ENCODE measurements at places on chromosomes 7 and 10. TPM values are rescaled to one million over a fixed set of nuclear protein-coding genes. Genes with fewer than 3 reads are reported as not detected.

Gene GIMAP4
- total RNA-seq: 24.6 TPM

Gene CPN1
- not detected for total RNA-seq

Gene SLC26A3
- not detected for total RNA-seq

Gene LCOR
- 38.4 TPM for total RNA-seq

DNA sequence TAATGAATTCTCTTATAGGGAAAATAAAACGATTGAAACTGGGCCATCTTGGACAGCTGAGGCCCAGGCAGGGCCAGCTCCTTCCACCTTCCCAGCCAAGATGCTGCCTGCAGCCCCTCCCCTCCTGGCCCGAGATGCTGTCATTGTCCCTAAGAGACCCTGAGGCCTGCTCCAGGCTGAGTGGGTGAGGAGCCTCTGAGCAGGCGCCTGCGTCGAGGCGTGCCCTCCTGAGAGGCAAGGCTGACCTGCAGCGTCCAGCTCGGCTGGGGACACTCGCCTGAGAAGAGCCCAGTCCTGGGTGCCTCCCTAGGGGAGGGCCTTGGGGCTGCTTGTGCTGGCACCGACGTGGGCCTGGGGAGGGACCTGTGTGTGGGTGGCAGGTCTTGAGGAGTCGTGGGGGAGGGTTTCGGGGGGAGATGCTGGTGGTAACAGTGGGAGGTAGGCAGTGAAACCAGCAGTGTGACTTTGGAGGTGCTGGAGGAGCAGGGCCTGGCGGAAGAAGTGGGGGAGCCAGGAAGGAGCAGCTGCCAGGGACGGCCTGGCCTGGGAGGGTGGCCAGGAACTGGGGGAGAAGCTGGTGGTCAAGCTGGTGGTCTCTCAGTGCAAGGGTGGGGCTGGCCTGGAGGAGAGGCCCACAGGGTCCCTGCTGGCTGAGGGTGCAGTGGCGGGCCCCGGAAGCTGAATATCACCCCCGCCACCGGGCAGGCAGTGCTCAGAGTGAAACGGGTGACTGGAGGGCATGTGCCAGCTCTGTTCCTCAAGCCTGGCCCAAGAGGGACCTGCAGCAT is 7.9 kb downstream of the GPR146 start:
- peak overlapping the region; percentile 35 for H3K27ac ChIP-seq
- H3K27me3 ChIP-seq: no peaks in the 10 kb centered on the region
- H3K36me3 ChIP-seq: no peaks in the 10 kb centered on the region
- no peaks in the 10 kb centered on the region for H3K4me1 ChIP-seq
- DNase-seq: no peak

GRCh38 chr10:66924674-66925345 is 1.0 kb upstream of the LRRTM3 start:
- no peak overlapping the region for H3K27ac ChIP-seq
- DNase-seq: no peak
- no peaks in the 10 kb centered on the region for H3K36me3 ChIP-seq

- no peak for DNase-seq
- no peaks in the 10 kb centered on the region for H3K36me3 ChIP-seq
- H3K4me1 ChIP-seq: no peaks in the 10 kb centered on the region
Observed at GRCh38 chr7:83077328-83077727, 85.4 kb downstream of the PCLO start.

DNA sequence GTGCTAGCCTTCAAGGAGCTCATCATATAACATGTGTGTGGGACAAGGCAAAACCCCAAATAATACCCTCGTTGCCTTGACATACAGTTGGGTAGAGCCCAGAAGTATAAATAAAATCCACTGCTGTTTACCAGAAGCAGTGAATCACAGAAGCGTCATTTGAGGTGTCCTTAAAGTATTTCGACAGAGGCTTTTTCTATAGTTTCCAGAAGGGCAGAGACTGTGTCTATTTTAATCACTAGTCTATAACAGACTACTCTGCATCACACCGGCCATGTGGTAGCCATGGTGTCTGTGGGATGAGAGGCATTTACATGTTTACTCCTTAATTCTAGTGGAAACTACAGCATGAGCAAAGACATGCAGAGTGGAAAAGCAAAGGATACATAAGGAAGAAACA is 131.3 kb downstream of the CTTNBP2 start:
- no peak overlapping the region for H3K4me3 ChIP-seq
- no peaks in the 10 kb centered on the region for H3K4me1 ChIP-seq
- no peak for DNase-seq

DNA sequence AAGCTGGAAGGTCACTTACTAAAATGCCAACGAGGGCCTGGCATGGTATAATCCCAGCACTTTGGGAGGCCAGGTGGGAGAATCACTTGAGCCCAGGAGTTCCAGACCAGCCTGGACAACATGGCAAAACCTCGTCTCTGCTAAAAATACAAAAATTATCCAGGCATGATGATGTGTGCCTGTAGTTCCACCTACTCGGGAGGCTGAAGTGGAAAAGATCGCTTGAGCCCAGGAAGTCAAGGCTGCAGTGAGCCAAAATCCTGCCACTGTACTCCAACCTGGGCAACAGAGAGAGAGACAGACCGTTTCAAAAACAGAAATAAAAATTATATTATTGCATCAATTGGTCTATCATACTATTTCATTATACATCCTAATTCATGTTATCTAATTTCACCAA is 18.1 kb upstream of the FAM53B start:
- H3K4me3 ChIP-seq: no peak overlapping the region
- DNase-seq: no peak
- H3K36me3 ChIP-seq: no peaks in the 10 kb centered on the region
- no peaks in the 10 kb centered on the region for H3K27me3 ChIP-seq

DNA sequence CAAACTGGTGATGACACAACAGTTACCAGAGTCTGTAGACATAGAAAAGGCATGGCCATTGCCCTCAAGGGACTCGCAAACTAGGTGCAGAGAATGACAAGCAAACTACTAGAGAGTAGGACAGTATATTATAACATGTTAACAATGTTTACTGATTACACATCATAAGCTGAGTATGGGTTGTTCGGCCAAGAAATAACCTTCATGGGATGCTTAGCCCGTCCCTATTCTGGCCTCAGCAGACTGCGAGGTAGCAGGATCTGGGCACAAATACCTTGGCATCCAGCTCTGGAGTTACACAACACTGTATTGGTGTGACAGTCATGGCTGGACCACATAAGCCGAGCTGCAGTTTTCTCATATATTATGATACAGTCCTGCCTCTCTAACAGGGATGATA is 51.4 kb downstream of the ABCB4 start:
- no peak overlapping the region for H3K27ac ChIP-seq
- H3K4me3 ChIP-seq: no peak overlapping the region
- no peaks in the 10 kb centered on the region for H3K36me3 ChIP-seq

DNA sequence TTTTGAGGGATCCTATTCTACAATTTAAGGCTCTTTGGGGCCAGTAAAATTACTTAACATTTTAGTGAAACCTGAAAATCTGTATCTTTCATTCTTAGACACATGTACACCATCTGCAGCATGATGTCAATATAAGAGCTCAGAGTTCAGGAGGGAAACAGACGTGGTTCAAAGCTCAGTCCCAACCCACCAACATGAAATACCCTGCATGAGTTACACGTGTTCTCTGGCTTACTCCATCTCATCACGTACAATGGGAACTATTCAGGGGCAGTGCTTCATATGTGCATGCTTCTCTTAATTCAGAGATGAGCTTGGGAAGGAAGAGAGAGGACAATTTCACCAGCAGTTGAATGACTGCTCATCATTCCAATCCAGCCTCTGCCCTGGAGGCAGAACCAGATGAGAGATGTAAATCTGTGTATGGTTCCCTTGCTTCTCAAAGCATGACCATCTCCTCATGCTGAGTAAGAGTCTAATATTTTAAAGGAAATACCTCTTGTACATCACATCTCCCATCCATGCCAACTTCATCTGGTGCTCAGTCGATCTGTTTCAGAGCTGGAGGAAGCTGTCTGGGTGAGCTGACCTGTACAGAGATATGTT is 29.0 kb upstream of the ADAM12 start:
- H3K27me3 ChIP-seq: no peaks in the 10 kb centered on the region
- no peak for DNase-seq
- H3K4me1 ChIP-seq: no peaks in the 10 kb centered on the region
- H3K36me3 ChIP-seq: no peaks in the 10 kb centered on the region

- H3K36me3 ChIP-seq: no peaks in the 10 kb centered on the region
- H3K4me1 ChIP-seq: no peaks in the 10 kb centered on the region
- DNase-seq: no peak
- no peak overlapping the region for H3K27ac ChIP-seq
- H3K4me3 ChIP-seq: no peak overlapping the region
- no peaks in the 10 kb centered on the region for H3K27me3 ChIP-seq
Observed at GRCh38 chr7:106021151-106022067, 58.3 kb downstream of the CDHR3 start.

DNA sequence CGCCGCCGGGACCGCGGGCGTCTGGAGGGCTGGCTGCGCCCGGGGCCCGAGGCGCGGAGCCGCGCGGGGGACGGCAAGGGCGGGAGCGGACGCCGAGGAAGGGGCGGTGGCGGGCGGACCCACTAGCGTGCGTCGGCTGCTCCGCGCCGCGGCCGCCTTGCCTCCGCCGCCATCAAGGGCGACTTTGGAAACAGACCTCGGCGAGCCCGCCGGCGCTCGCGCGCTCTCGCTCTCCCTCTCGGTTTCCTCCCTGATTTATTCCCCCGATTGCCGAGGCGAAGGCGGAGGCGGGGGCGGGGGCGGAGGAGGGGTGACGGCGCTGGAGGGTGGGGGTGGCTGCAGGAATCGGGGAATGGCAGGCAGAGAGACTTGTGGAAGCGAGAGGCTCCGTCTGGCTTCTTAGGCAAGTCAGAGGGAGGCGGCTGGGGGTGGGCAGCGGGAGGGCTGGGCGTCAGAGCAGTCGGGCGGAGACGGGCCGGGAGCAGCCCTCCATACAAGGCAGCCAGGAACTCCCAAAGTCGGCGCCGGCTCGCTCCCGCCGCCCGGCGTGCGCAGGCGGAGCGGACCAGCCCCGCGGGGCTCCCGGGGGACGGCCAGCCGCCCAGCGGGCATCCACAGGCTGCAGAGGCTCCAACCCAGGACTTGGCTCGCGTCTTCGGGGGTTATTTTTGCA is at the start of gene CACNA2D1:
Gene CACNA2D1, minus strand, starts transcription at position 231 of the 673 bp plus-strand sequence.
- peak; percentile 87 for DNase-seq
- peaks cover 25% of the 10 kb centered on the region for H3K4me1 ChIP-seq
- H3K27me3 ChIP-seq: no peaks in the 10 kb centered on the region
- peak within 1 kb of the TSS; percentile 94 for H3K4me3 ChIP-seq
- H3K36me3 ChIP-seq: no peaks in the 10 kb centered on the region

- no peaks in the 10 kb centered on the region for H3K4me1 ChIP-seq
- no peaks in the 10 kb centered on the region for H3K36me3 ChIP-seq
- no peak overlapping the region for H3K4me3 ChIP-seq
- H3K27ac ChIP-seq: no peak overlapping the region
- no peaks in the 10 kb centered on the region for H3K27me3 ChIP-seq
- no peak for DNase-seq
Observed at GRCh38 chr7:148367731-148368475, 222.7 kb upstream of the C7orf33 start.

DNA sequence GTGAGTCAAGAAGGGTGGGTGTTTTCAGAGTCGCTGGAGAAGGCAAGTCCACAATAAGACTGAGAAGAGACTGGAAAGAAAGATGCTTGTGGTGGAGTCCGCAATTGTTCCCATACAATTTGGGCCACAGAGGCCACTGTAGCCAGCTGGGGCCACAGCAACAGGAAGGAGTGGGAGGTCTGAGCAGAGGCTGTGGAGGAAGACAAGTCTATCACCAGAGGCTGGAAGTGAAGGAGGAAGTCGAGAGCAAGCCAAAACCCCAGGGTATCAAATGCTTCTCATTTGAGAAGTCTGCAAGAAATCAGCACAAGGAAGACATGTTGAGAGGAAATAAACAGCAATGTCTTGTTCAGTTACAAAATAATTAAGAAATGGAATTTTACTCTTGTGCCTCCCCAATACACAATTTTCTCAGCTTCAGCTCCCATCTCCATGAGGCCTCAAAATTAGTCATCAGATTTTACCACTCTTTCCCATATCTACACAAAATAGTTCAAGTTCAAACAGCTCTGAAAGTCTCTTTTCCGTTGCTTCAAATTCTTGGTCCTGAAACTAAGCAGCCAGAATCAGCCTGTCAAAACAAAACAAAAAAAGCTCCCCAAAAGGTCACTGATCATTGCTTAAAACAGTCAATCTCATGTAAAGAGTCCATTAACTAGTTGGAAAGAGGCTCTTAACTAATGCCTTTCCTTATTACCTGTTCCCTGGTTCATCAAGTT is 31.6 kb downstream of the SLC16A12 start:
- peak overlapping the region; percentile 40 for H3K27ac ChIP-seq
- H3K4me3 ChIP-seq: no peak overlapping the region
- DNase-seq: no peak
- no peaks in the 10 kb centered on the region for H3K4me1 ChIP-seq
- H3K27me3 ChIP-seq: no peaks in the 10 kb centered on the region

DNA sequence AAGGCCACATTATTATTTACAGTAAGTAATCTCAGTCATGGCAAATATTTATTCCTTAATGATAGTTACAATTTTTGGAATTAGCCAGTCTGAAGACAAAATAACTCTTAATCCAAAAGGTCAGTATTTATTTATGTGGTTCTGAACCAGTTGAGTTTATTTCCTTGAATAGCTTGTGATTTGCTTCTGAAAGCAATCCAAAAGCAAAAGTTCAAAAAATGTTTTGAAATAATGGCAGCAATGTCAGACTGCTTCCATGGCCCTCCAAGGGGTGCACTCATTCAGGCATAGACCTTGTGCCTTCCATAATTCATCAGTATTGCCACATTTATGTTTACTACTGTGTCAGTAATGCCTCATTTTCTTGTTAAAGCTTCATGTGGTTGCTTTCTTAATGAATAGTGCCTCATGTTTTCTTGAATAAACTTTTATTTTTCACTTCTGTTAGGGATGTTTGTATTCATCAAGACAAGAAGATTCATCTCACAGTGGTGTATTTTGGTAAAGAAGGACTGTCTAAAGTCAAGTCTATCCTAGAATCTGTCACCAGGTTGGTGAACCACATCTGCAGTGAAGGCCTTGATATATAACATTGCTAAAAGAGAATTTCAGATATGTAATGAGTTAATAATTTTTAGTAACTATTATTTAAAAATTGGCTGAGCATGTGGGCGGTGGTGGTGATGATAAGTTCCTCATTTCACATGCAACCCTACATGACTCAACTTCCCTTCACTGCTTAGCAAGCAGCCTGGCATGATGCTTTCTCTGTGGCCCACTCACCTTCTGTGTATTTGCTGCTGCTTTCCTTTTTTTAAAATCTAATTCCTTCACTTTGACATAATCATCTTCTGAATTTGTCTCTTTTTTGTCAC is 22.0 kb downstream of the CSGALNACT2 start:
- H3K4me3 ChIP-seq: no peak overlapping the region
- H3K27ac ChIP-seq: no peak overlapping the region
- no peaks in the 10 kb centered on the region for H3K36me3 ChIP-seq

DNA sequence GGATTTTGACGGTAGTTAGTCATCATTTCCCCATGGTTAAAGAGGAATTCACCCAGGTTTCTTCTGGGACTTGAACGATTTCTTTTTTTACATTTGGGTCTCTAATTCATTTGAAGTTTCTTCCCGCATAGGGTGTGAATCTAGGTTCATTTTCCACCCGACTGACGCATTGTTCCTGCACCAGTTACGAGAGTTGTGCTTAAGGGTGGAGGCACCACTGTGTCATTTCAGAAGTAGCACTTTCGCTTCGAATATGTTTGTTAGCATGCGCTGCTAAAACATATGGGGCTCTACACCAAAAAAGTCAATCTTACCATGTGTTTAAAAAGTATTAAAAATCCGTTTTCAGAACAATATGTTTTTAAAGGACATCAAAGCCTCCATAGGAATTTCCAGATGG is 140.3 kb downstream of the VIPR2 start:
- DNase-seq: no peak
- H3K27ac ChIP-seq: no peak overlapping the region
- H3K4me3 ChIP-seq: no peak overlapping the region
- no peaks in the 10 kb centered on the region for H3K27me3 ChIP-seq
- no peaks in the 10 kb centered on the region for H3K4me1 ChIP-seq
- H3K36me3 ChIP-seq: no peaks in the 10 kb centered on the region
